ENCODE measurements at places on chromosomes 12 and 14.

DNA sequence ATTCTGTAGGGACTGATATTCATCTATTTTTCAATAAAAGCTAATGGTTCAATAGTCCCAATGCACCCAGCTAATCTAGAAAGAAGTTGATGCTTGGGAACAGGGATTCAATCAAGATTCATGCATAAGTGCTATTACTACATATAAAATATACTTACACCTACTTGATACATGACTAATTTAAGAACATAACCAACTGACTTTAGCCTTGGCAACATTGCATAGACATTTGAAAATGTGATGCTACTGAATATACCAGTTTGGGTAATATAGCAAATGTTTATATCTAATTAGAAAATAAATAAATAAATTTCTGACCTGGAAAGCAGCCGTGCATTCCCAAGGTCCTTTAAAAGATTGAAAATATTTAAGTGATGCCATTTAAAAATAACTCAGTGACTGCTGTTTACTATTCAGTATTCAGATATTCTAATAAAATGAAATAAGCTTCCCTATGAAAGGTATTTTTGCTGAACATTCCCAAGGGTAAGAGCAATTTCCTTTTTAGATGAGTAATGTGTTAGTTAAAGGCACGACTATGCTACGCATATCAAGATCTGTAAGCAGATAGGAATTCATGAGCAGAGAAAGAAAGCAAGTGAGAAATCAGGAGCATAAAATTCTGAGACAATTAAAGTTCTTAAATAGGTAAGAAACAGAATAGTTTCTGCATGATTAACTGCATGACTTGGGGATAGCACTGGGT lies 160.6 kb upstream of the SYT1 start:
- DNase-seq, result no peak

DNA sequence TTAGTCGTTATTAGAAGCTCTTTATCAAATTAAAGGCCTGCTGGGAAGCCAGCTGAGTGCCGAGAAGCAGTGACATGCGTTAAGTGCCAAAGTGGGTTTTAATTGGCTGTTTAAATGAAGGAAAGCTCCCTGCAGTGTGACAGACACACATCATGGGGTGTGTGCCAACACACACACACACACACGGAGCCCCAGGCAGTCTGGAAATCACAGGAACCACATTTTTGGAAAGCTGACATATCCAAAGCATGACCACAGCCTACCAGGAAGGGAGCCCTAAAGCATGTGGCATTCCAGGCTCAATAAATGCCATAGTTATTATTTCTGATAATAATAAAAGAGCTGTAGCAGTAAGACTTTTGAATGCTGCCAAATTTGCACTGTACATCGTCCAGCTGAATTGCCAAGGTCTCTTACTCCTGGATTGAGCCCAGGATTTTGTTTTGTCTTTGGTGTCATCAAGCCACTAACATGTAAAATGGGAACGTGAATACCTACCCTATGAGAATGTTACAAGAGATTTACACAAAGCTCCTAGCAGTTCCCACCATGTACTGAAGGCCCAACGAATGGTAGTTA lies 135.1 kb downstream of the TMEM30B start:
- no peak for DNase-seq

- DNase-seq, result no peak
Observed at GRCh38 chr14:90556012-90556477, 159.2 kb downstream of the CALM1 start.

DNA sequence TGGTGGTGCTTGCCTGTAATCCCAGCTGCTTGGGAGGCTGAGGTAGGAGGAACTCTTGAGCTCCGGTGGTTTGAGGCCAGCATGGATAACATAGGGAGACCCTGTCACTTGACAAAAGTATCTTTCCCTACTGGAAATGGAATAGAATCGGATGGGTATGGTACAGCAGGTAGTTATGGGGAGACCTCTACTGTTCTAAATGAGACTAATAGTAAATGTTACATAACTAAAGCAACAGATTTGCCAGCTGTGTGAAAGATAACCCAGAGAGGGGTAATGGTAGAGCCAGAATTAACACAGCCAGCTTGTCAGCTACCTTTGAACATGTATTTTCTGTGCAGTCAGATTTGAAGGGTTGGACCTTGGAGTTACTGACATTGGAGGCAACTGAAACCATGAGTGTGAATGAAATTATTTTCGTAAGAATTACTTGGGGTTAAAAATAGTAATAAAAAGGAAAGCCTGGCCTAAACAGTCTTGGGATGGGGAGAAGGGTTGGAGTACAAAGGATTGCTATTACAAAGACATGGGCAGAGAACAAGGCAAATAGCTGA lies 21.7 kb upstream of the NUP107 start:
- DNase-seq, result no peak

- DNase-seq, result no peak
Observed at GRCh38 chr12:124566997-124567672, at the start of gene NCOR2. Gene NCOR2 (minus strand): TSS chr12:124567612. CDS start chr12:124495251, 72,361 bp downstream.

DNA sequence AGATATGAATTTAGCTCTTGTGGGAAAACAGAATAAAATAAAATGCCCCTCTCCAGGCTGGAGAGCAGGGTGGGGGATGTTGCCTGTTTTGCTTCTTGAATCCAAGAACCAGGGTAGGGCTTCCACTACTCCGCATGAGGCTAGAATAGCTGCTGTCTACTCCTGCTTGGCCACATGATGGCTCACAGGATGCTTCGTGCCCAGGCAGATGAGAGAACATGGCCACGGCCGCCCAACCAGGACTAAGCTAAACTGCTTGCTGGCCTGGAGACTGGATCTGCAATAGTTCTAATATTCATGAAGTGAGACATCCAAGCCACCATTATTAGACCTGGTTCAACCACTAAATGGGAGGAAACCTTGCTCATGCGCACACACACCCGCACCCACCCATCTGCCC lies 122.2 kb upstream of the METAP2 start:
- no peak for DNase-seq

GRCh38 chr14:59022144-59022543 lies 166.3 kb upstream of the DAAM1 start:
- DNase-seq, result no peak

GRCh38 chr14:33720284-33720787 lies 230.5 kb downstream of the EGLN3 start:
- no peak for DNase-seq

GRCh38 chr14:97025722-97026121 lies 228.5 kb downstream of the VRK1 start:
- DNase-seq, result no peak
